AG04450 (cell line): ENCODE measurements at places on chromosomes 7 and 10.

DNA sequence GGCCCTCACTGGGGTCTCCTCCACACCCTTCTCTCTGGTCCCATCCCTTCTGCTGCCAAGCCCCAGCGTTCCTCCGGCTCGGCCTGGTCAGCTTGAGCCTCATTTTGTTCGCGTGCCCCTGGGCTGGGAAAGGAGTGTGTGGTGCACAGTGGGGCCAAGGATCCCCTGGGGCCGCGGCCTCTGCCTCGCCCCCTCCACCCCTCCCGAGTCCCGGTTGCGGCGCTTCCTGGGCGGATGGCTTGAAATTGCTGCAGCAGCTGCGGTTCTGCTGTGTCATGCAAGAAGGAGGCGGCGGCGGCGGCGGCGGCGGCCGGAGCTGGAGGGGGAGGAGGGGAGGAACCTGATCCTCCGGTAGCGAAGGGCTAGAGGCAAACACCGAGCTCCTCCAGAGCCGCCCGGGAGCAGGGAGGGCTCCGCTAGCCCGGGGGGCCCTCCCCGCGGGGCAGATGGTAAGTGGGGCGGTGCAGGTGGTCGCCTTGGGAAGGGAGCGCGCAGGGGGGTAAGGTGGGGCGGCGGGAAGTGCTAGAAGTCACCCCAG is 217.8 kb upstream of the MKLN1 start:
- DNase-seq, result no peak

GRCh38 chr10:102718220-102718619 is 3.8 kb downstream of the SFXN2 start:
- no peak for DNase-seq

GRCh38 chr10:132396494-132397035 is 435 bp upstream of the PWWP2B start:
- no peak for DNase-seq

GRCh38 chr7:36301914-36302771 is 87.5 kb upstream of the ANLN start:
- DNase-seq, result no peak

DNA sequence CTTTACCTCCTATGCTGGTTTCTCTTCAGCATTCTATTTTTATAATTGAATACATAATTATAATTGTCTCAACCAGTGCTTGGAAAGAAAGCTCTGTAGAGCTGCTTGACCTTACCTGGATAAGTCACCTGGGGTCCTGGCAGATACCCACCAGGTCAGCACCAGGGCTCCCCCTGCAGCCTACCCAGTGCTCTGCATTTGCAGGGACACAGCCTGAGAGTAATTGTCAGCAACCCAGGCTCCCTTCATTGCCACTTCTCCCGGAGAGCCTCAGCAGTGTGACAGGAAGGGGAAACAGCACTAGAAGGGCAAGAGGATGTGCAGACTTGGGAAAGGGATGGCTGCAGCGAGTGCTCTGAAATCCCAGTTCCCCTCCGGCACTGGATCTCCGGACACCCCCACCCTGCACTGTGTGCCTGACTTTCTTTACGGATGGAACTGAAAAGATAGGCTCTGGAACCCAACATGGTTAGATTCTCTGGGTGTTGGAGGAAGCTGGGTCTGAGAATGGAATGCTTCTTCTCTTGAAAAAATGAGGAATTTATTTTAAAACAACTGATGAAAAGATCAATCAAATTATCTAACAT is 11.4 kb upstream of the PAX4 start:
- DNase-seq, result no peak

DNA sequence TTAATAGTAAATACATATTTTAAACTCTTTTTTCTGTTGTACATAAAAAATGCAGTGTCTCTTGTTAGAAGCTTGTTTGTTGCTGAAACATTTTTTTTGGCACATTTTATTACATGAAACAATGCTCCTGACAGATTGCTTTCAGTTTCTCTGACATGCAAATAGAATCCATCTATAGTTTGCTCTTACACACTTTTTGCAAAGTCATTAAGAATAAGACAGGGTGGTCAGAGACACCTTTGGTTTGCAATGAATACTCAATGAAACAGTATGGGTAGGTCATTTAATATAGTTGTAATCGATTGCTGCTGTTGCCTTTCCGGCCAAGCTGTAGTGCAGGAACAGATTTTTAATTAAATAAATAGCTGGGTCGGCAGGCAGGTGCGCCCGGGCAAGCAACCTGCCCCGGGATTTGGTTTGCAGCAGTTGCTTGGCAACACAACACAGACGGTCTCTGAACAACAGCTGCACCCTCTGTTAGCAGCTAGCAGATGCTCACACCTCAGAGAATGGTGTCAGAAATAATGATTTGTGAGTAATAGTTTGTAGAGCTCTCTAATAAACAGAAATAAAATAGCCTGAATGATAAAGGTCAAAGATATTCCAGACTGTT is 115.7 kb upstream of the CACNA2D1 start:
- no peak for DNase-seq

GRCh38 chr10:119410361-119411116 is 132.0 kb downstream of the RGS10 start:
- DNase-seq, result no peak

- DNase-seq, result no peak
Observed at GRCh38 chr10:121043124-121043849, 192.1 kb downstream of the WDR11 start.

- no peak for DNase-seq
Observed at GRCh38 chr10:110613341-110613995, 30.7 kb upstream of the RBM20 start.

DNA sequence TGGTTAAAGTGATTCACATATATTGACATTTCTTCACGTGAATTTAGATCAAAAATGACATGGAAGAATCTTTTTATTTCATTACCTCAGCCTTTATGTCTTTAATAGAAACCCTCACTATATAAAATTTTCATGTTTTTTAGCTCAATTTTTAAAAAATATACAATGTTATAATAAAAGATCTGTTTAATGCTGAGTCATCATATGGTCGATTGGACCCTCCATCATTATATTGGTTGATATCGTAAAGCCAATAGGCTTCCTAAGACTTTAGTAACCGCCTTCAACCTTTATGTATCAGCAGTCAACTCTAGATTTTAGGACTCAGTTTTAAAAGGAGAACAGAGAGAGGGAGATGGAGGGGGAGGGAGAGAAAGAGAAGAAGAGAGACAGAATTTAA is 162.3 kb upstream of the FERD3L start:
- DNase-seq, result no peak

GRCh38 chr10:6781133-6781770 is 201.2 kb upstream of the PRKCQ start:
- no peak for DNase-seq

GRCh38 chr10:71494980-71495381 is 98.3 kb downstream of the CDH23 start:
- DNase-seq, result no peak

DNA sequence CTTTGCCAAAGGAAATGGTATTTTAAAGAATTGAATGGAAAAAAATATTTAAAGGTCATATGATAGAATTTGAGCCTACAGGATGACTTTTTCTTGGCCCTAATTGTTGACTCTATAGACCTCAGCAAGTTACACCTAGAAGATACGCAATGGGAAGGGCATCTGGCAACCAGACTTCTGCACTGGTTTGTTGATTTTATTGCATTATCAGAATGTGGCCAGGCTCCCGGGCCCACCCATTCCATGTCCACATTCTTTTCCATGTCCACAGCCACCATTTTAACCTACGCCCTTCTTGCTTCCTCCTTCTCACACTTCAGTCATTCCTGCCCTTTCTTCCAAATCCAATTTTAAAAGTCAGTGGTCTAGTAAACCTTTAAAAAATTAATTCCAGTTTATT is 738.4 kb downstream of the SUGCT start:
- DNase-seq, result no peak

DNA sequence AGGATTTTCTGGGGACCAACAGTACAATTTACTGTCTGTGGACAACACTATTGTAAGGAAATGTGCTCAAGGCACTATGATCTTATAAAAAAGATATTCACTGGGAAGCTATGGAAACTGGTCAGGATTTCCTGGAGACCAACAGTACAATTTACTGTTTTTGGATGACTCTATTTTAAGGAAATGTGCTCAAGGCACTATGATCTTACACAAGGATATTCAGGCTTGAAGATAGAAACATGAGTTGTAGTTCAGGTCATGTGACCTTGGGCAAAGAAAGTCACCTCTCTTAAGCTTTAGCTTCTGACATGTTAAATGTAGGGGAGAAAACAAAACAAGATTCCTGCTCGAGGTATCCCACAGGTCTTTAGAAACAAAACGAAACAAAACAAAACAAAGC is 1.7 kb upstream of the ITPRID1 start:
- DNase-seq, result no peak

DNA sequence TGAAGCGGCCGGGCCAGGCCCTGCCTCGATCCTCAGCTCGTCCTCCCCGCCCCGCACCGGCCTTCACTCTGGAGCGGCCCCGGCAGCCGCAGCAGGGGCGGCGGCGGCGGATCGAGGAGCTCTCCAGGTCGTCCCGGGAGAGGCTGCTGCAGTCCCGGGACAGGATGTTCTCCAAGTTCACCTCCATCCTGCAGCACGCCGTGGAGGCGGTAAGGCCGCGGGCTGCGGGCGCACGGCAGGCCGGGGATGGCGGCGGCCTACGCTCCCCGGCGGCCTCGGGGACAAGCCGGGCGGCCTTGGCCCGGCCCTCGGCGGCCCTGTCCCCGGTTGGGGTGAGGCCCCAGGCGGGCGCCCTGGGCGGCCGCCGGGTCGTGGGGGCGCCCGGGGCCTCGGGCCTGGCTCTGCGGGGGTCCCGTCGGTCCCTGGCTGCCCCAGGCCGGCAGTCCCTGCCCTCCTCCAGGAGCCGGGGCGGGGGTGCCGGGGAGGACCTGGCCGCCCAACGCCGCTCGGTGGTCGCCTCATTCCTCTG is 399 bp downstream of the FHIP2A start:
- no peak for DNase-seq

DNA sequence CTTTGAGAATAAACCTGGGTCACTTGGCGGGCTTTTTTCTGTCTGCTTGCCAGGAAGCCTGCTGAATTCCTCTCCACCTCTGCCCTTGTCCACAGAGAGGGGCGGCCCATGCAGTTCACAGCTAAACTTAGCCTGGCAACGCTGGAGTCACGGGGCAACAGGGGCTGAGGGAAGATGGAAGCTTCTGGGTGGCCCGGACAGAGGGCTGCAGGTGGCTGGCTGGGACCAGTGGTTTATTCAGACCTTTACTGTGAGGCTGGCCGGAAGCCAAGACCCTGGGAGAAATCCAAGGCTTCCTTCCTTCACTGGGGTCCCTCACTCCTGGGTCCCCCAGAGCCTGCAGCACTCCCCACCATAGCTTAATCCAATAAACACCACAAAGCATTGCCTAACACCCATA is 17.0 kb downstream of the ITPRIP start:
- no peak for DNase-seq

- no peak for DNase-seq
Observed at GRCh38 chr10:12723220-12723619, 278.3 kb downstream of the CCDC3 start.

DNA sequence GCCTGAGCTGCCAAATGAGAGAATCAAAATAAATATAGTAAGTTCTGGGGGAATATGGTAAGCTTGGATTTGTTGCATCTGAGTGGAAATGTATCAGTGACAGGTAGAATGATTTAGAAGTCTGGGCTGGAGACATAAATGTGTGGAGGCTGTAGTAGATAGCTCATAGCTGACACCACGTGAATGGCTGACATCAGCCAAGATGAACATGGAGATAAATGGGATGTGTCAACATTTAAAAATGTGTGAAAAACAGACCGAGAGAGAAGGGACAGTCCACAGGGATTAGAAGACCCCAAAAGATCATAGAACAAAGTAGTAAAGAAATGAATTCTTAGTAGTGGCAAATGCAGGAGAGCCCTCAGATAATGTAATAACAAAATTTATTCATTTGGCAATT is 40.9 kb downstream of the NAMPT start:
- DNase-seq, result no peak

GRCh38 chr10:1881636-1882035 is 144.3 kb upstream of the ADARB2 start:
- DNase-seq, result no peak

- DNase-seq, result no peak
Observed at GRCh38 chr10:46296641-46297141, 9.9 kb downstream of the ANTXRL start.

GRCh38 chr7:106485031-106485551 is 175.9 kb downstream of the CCDC71L start:
- peak; percentile 42 for DNase-seq

DNA sequence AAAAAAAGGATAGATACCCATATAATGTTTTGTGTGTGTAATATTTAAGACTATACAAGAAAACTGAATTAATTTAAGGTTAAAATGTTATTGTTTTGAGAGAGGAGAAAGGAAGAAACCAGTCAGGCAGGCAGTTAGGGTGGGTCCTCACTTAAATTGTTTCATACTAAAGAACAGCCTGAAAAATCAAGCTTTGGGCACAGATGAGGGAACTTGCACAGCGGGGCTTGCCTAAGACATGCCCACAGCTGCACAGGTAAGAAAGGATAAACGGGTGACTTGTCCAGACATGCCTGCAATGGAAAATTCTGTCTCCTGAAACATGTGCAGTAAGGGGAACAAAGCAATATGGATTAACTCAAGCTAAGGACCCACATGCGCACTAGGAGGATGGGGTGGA is 158.4 kb downstream of the BBS9 start:
- no peak for DNase-seq

GRCh38 chr7:29499932-29500331 is 63.7 kb upstream of the PRR15 start:
- DNase-seq, result no peak

- peak; percentile 89 for DNase-seq
Observed at GRCh38 chr10:987870-988666, at the start of gene GTPBP4. Gene GTPBP4, plus strand, starts transcription at chr10:988434. Its CDS starts 46 bp downstream, at chr10:988480.

DNA sequence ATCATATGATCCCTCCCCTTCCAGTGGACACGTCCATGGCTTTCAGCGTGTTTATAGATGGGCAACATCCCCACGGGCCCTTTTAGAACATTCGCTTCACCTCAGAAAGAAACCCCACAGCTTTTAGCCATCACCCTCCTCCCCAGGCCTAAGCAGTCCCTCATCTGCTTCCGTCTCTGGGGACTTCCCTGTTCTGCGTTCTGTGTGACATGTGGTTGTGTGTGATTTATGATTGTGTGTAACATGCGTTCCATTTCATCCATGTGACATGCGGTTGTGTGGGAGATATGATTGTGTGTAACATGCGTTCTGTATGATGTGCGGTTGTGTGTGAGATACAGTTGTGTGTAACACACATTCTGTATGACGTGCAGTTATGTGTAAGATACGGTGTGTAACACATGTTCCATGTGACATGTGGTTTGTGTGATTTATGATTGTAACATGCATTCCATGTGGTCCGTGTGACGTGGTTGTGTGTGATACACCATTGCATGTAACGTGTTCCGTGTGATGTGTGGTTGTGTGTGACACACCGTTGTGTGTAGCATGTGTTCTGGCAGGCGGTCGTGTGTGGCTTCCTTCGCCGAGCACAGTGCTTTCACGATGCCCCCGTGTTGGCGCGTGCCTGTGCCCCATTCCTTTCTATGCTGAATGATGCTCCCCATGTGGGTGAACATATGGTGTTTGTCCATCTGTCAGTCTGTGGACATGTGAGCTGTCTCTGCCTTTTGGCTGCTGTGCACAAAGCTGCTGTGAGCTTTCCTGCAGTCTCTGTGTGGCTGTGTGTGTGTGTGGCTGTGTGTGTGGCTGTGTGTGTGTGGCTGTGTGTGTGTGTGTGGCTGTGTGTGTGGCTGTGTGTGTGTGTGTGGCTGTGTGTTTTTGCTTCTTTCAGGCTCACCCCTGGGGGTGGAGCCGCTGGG is 26.2 kb downstream of the PWWP2B start:
- DNase-seq, result no peak
